ENCODE measurements at places on chromosomes 12 and 14. TPM values are rescaled to one million over a fixed set of nuclear protein-coding genes. Genes with fewer than 3 reads are reported as not detected.

SLCO1C1 gene
- polyA plus RNA-seq = 0.65 TPM

SERPINA5 gene
- 13.5 TPM for polyA plus RNA-seq

PARP11 gene
- 22.1 TPM for polyA plus RNA-seq

LRP1 gene
- polyA plus RNA-seq = 64.5 TPM

NTF3 gene
- polyA plus RNA-seq = 4.1 TPM

CD27 gene
- polyA plus RNA-seq = 1.2 TPM

TTC6 gene
- polyA plus RNA-seq = 0.75 TPM

LAG3 gene
- 1.9 TPM for polyA plus RNA-seq

LTBP2 gene
- 2.3 TPM for polyA plus RNA-seq

BMP4 gene
- polyA plus RNA-seq = 44.5 TPM

KLRB1 gene
- 8.1 TPM for polyA plus RNA-seq

ZNF385A gene
- polyA plus RNA-seq = 10.8 TPM

FAM186B gene
- 3.1 TPM for polyA plus RNA-seq

FBXL14 gene
- 9.9 TPM for polyA plus RNA-seq

MGP gene
- 33.9 TPM for polyA plus RNA-seq

CERS5 gene
- 107 TPM for polyA plus RNA-seq

NR4A1 gene
- 29.5 TPM for polyA plus RNA-seq

ARMH4 gene
- polyA plus RNA-seq = 82.8 TPM

GPR135 gene
- 7.4 TPM for polyA plus RNA-seq

FGF23 gene
- polyA plus RNA-seq = 0.05 TPM

CLEC9A gene
- 0.76 TPM for polyA plus RNA-seq

LMNTD1 gene
- not detected for polyA plus RNA-seq

SLC4A8 gene
- 6.2 TPM for polyA plus RNA-seq

LUM gene
- 31.5 TPM for polyA plus RNA-seq

MANSC4 gene
- polyA plus RNA-seq = 0.95 TPM

MMP19 gene
- 1.5 TPM for polyA plus RNA-seq

KRT85 gene
- polyA plus RNA-seq = not detected

TRHDE gene
- 26.8 TPM for polyA plus RNA-seq

KLRC2 gene
- polyA plus RNA-seq = not detected

LRRC10 gene
- polyA plus RNA-seq = 0.08 TPM

CIROP gene
- not detected for polyA plus RNA-seq

BBOF1 gene
- 22.3 TPM for polyA plus RNA-seq

TMEM132C gene
- polyA plus RNA-seq = 2.5 TPM

GPR132 gene
- polyA plus RNA-seq = 0.33 TPM

LRTM2 gene
- polyA plus RNA-seq = 0.62 TPM

WDHD1 gene
- 24.9 TPM for polyA plus RNA-seq

RILPL2 gene
- polyA plus RNA-seq = 5.3 TPM

TAS2R42 gene
- polyA plus RNA-seq = not detected

TSPAN11 gene
- polyA plus RNA-seq = 5.3 TPM

SMOC1 gene
- 1.7 TPM for polyA plus RNA-seq

HRK gene
- polyA plus RNA-seq = 0.90 TPM

RAD9B gene
- polyA plus RNA-seq = 1.4 TPM

AQP2 gene
- polyA plus RNA-seq = 50.4 TPM

ZNF891 gene
- 9.1 TPM for polyA plus RNA-seq

C14orf132 gene
- 30.2 TPM for polyA plus RNA-seq

EID3 gene
- polyA plus RNA-seq = 3.9 TPM

OR4E1 gene
- 0.05 TPM for polyA plus RNA-seq

TIMM9 gene
- 78.1 TPM for polyA plus RNA-seq

BATF gene
- polyA plus RNA-seq = not detected

GZMH gene
- not detected for polyA plus RNA-seq

GPR162 gene
- 25.8 TPM for polyA plus RNA-seq

CMA1 gene
- 0.42 TPM for polyA plus RNA-seq

EMP1 gene
- polyA plus RNA-seq = 97.8 TPM

STAT2 gene
- polyA plus RNA-seq = 153 TPM

RFLNA gene
- 5.0 TPM for polyA plus RNA-seq

KRT82 gene
- not detected for polyA plus RNA-seq

Measured in left kidney (tissue), 8 donors.